Stimulated activated CD4-positive, alpha-beta T cell treated with anti-CD3 and anti-CD28 coated beads, Interleukin-1b, Interleukin-23, amount 100 ng/mL, for 4 hours (primary cell): ENCODE measurements at places on chromosomes 2 and 18.

DNA sequence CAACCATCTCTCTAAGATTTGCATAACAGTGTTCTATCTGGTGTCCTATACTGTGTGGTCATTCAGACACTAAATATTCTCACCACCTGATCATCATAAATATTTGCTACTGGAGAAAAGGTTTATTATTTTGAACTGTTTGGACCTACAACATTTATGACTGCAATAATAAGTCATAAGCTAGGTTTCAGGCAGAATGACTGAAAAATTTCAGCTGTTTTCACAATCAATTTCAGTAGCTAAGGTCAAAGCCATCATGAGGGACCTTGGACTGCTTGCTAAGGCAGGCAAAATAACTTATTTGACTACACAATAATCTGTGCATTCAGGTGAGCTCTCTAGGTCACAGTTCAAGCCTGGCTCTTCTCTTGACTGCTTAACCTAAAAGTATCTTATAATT lies 425.5 kb upstream of the CDH2 start:
- DNase-seq = no peak

DNA sequence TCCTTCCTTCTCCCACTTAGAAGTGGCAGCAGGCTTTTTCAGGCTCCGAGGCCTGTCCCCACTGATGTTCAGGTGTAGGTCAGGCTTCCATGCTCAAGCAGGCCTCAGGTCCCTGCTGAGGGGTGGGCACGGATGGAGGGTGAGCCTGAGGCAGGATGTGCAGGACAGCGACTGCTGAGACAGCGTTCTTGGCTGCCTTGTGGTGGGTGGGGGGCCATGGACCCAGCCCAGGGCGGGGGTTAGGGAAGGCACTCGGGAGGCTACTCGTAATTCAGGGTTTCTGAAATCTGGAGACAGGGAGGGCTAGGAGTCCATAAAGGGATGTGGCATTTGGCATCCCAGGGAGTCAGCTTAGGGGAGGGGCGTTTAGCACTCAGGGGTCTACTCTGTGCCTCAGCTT lies 30.3 kb downstream of the COLEC11 start:
- no peak for DNase-seq

- no peak for DNase-seq
Observed at GRCh38 chr18:76208678-76209306, 286.2 kb downstream of the ZNF516 start.

DNA sequence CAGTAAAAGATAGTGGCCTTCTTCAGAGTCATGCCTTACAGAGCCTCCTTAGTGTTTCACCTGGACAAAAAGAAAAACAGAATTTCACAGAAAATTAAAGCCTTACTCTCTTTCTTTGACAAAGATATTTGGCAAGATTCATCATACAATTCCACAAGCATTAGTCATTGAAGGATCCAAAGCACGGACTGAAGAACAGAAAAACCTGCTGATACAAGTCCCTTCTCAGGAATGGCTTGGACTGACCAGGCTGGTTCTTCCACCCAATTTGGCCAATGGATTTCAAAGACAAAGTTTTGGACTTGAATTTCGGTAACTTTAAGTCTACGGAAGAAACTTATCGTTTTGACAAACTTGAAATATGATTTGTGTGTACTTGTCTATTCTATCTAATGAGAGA lies 39.1 kb upstream of the GALNT3 start:
- no peak for DNase-seq

DNA sequence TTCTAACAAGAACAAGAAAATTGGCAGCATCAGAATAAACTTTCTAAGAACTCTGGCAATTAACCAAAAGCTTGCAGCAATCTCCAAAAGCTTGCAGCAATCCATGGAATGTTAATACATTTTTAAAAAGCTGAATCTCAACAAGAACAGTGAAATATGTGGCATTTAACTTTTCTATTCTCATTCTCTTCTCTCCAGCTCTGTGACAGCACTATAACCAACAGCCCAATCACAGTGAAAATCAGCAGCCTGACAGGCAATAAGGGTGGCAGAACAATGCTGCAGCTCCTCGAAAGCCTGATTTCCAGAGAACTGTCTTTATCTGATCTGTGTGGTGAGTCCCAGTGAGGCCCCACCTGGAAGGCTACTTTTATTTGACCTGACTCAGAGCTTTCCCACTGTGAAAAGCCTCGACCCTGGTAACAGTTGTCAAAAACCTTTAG lies 60.0 kb downstream of the TMEM131 start:
- DNase-seq = no peak

DNA sequence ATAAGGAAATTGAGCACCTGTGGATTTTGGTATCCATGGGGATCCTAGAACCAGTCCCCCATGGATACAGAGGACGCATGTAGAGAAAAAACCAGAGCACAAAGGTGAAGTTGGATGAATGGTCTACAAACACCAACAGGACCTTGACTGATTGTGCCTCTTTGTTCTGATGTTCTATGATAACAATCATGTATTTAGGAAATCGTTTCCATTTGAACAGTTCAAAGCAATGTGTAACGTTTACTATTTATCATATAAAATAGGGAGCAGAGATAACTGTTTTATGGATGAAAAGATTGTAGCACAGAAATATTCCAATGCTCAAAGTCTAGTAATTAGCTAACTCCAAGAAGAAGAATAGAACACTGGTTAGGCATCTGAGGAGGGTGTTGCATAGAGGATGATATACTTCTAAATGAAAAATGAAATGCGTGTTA lies 116.3 kb upstream of the FN1 start:
- DNase-seq = no peak

- DNase-seq = no peak
Observed at GRCh38 chr18:34858188-34858587, 148.1 kb downstream of the DTNA start.

DNA sequence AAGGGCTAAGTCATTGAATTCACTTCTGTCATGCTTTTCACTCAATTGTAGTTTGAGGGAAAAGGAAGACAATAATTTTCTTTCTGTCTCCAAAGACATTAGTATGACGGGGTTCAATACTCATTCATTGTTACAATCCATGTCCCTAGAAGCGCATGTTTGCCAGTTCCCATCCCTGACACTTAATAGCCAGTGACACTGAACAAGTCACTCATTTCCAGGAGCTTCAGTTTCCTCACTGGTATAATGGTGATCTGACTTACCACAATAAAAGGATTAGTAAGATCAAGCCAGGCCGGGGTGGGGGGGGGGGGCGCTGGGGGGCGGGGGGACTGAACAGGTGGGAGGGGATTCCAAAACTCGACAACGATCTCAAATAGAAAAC lies 144.8 kb upstream of the MAP3K20 start:
- no peak for DNase-seq

GRCh38 chr18:10018289-10018688 lies 104.5 kb downstream of the VAPA start:
- DNase-seq = no peak

DNA sequence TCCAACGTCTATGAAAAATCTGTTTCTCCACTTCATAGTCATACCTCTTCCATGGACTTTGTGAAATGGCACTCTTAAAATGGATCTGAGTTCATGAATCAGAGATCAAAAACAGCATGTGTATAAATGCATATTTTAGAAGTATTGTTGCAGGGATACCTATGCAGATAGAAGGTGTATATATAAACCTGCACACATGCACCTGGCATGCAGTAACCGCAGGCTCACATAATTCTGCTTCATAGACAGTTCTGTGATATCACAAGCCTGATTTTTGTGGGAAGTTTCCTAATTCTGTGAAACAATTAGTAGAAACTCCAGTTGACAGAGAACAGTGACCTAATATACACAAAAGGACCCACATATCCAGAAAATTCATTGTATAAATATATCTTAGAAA lies 421.7 kb downstream of the TGIF1 start:
- no peak for DNase-seq

DNA sequence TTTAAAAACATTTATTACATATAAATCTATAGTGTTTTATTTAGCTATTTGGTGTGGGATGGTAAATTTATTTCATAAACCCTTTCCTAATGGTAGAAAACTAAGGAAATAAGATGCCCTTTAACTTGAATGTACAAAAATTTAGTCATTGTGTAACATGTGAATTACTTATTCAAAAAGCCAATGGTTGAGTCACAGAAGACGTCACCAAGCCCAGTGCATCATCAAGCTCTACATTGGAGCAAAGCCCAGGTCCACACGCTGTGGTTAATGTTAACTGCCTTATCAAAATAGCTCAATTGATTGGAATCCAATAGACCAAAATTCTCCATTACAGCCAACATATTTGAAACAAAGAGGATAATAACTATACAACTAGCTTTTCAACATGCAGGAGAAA lies 145.5 kb upstream of the LYPD1 start:
- no peak for DNase-seq

GRCh38 chr2:223469270-223470046 lies 132.7 kb downstream of the SCG2 start:
- no peak for DNase-seq

DNA sequence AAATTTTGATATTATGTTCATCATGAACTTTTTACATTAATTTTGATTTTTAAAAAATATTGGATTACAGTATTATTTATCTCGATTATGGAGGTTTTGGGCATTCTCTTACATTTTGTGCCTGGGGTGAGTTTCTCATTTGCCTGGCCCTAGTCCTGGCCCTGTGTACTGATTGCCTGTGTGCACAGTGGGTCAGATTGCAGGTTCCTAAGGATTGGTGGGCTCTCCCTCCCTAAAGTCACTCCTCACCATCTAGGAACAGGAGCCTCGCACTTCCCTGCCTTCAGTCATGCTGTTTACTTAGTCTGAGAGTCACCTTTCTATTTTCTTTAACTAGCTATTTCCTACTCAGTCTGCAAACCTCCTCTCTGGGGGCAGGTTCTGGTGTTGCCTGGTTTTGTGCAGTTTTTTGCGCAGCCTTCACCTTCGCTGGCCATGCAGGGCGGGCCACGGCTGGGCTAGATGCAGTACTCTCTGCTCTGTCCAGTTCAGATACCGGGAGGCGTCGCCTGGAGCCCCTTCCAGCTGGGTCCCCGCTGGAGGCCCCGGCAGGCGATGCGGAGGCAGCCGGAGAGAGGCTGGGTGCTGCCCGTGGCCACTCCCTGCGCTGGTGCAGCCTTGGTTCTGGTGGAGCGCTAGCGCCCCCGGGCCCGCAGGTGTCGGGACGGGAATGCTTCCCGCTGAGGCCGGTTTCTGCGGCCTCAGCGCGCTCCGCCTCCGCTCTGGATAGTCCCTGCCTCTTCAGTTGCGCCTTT lies 23.3 kb upstream of the MC5R start:
- DNase-seq = peak; percentile 34

- DNase-seq = no peak
Observed at GRCh38 chr2:205370726-205371125, 311.6 kb upstream of the NRP2 start.

- DNase-seq = no peak
Observed at GRCh38 chr2:24076849-24077534, 866 bp upstream of the SF3B6 start.

- no peak for DNase-seq
Observed at GRCh38 chr2:20541651-20542050, 94.8 kb downstream of the RHOB start.

DNA sequence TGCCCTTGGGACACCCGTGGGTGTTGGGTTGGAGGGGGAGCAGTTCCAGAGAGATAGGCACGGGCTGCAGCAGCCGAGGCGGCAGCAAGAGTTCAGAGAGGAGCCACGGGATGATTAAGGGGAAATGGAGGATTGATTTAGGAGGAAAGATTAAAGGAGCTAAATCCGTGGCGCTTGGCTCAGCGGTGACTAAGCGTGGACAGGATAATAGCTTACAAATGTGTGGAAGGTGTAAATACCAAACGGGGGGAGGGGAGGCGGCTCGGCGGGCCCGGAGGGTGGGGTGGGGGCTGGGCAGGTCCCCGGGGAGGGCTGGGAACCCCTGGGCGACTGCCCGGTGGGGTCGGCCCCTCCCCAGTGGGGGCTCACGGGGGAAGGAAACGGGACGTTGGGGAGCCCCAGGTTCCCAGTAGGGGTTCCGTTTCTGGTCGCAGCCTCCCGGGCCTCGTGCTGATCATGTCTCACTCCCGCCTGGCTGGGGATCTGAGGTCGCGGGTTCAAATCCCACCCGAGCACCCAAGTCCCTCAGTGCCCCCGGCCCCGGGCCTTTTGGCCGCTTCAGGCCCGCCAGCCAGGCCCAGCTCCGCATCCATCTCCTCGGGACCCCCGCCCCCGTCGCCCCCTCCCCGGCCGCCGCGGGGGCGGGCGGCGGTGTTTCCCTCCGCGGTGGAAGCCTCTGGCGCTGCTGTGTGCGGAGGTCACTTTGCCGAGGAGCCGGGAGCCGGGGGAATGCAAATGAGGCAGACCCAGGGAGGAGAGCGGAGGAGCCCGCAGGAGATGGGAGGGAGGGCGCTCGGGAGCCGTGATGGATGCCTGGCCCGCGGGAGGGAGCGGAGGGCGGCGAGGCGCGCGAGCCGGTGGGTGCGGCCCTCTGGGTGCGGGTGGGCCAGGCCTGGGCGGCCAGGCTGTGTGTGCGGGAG lies 8.1 kb downstream of the ASIC4 start:
- no peak for DNase-seq

DNA sequence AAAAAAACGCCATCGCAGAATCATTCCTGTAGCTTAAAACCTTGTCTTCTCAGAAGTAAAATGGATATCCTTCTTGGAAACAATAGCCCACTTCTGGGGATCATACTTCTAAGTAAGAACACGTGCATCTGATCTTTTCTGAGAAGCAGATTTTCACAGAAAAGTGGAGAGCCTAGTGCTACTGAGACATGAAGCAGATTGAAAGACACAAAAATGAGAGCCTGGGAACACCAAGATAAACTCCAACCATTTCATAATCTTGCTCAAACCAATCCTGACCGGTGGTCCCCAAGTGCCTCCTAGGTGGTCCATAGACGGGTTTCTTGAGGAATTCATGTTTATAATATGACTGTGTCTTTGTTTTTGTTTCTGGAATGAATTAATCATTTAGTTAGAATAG lies 191.2 kb downstream of the IRS1 start:
- DNase-seq = no peak

- no peak for DNase-seq
Observed at GRCh38 chr2:157404363-157404762, 39.5 kb downstream of the CYTIP start.

GRCh38 chr2:25258847-25259736 lies 82.6 kb downstream of the DNMT3A start:
- no peak for DNase-seq

GRCh38 chr2:220556658-220557057 lies 929.2 kb downstream of the SLC4A3 start:
- no peak for DNase-seq

DNA sequence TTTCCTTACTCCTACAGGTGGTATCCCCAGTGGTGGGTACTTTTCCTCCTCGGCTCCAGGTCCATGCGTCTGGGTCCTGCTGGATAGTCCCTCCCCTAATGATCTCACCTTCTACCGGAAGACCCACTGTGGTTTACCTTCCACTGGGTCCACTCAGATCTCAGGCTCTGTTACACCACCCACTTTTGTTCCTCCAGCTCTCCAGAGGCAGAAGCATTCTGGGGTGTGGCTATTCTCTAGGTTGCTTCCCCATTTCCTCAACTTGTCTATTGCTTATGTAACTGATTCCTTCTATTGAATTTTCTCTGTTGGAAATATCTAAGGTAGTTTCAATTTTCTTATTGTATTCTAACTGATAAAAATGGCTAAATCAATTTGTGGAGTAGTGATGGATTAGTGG lies 87.6 kb upstream of the GALNT5 start:
- no peak for DNase-seq

- DNase-seq = no peak
Observed at GRCh38 chr2:134722728-134723127, 3.9 kb upstream of the TMEM163 start.

GRCh38 chr2:147546109-147546508 lies 298.7 kb upstream of the ACVR2A start:
- no peak for DNase-seq
